ENCODE measurements at places on chromosomes 7 and 10.
A peak's percentile ranks its signal among the peaks of the same experiment; 100 is the strongest.

GRCh38 chr7:97842772-97843345 is 29.3 kb downstream of the ASNS start:
- DNase-seq, result no peak

- no peak for DNase-seq
Observed at GRCh38 chr10:11168423-11169090, 150.9 kb downstream of the CELF2 start.

DNA sequence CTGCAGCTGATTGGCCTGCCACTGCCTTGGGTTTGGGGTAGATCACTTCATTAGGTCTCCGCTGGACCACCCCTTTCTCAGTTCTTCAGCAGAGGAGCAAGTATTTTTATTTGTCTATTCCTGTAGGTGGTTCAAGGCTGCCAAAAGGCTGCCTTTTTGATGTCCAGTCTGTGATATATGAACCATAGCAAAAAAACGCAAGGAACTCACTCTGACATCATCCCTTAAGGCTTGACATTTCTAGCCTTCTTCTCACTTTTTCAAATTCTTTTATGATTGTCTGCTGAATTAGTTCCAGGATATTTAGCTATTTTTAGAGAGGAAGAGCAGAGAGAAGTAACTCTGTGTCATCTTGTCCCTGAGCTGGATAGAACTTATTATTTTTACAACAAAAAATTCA is 269.2 kb downstream of the BAMBI start:
- no peak for DNase-seq

DNA sequence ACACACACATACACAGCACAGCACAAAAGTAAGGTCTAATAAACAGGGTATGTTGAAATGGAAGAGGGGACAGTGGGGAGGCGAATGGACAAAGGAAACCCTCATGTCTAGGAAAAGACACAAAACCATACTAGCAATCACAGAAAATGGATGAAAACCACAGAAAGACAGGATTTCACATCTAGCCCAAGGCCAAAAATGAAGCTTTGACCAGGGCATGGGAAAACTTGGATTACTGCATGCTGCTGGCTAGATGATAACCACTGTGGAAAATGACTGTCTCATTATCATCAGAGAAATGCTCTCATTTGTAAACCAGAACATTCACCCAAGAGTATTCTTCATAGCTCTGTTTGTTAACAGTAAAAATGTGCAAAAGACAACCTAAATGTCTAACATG is 88.2 kb downstream of the SFMBT2 start:
- no peak for DNase-seq

GRCh38 chr10:104429846-104430245 is 76.2 kb downstream of the CFAP58 start:
- no peak for DNase-seq

DNA sequence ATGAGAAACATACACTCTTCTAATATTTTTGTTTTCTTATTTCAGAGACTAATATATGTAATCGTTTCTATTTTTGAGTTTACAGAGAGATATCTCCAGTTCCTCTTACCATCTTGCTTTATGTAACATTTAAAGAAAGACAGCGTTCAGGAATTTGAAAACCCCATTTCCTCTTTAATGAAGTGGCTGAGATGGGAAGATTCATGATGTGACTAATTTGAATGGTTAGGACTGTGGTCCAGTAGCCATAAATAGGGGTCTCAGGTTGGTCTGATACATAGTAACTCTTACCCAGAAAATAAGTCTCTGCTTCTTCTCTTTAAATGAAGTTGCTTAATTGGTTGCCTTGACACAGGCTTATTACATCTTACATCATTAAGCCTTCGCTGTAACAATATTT is 6.9 kb downstream of the KMT2E start:
- DNase-seq, result no peak

- DNase-seq, result peak; percentile 47
Observed at GRCh38 chr10:71753091-71753959, 20.0 kb downstream of the VSIR start.

DNA sequence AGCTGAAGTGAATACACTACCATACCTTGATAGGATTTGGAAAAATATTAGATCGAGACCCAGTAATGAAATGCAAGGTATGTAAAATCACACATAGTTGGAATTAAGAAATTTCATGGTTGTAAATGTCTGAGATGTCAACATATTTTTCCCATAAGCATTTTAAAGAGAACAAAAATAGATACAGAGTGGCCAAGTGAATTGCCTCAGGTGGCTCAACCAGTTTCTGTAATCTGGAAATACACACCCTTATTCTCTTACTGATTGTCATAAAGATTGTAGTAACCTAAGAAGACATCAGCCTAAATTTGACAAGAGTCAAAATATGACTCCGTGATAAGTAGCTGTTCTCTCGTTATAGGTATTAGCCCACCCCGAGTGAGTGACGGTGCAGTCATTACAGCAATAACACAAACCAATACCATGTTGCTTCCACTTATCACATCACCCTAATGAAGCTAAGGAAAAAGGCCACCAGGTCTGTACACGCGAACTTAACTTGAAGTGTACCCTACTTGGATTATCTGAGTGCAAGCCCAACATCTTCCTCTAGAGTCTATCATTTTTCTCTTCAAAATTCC is 23.4 kb downstream of the PIK3AP1 start:
- DNase-seq, result no peak

GRCh38 chr7:71793251-71793650 is 618.9 kb downstream of the CALN1 start:
- no peak for DNase-seq

- DNase-seq, result no peak
Observed at GRCh38 chr7:78185149-78185745, 386.7 kb downstream of the PHTF2 start.

GRCh38 chr10:117366741-117367140 is 8.5 kb downstream of the PDZD8 start:
- no peak for DNase-seq

DNA sequence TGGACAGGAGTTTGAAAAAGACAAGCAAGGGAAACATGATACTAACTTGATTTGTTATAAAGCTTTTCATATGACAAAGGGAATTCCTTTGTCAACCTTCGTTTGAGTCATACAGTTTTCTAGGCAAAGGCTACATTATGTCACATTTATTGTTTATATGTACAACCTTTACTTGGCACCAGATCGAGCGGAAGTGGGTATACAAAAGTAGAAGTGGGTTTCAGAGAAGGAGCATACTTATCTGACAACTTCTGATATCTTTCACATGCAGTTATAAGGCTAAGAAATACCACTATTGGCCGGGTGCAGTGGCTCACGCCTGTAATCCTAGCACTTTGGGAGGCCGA is 11.0 kb downstream of the STMP1 start:
- no peak for DNase-seq

DNA sequence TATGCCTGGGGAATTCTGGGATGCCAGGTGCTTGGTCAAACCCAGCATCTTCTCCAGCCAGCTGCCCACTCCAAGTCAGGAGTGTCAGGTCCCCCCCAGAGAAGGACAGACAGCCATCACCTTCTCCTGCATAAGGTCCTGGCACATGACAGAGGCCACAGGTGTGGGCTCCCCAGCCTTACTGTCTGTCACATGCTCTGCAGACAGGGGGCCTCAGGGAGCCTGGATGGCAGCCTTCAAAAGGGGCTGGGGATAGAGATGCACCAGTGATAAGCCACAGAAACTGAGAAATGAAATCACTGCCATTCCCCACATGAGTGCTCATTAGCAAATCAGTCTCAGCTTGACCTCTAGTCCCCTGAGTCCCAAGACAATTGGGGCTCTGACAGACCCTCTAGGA is 72.9 kb downstream of the PLXNA4 start:
- no peak for DNase-seq

- DNase-seq, result no peak
Observed at GRCh38 chr7:17301471-17302456, 3.3 kb downstream of the AHR start.

DNA sequence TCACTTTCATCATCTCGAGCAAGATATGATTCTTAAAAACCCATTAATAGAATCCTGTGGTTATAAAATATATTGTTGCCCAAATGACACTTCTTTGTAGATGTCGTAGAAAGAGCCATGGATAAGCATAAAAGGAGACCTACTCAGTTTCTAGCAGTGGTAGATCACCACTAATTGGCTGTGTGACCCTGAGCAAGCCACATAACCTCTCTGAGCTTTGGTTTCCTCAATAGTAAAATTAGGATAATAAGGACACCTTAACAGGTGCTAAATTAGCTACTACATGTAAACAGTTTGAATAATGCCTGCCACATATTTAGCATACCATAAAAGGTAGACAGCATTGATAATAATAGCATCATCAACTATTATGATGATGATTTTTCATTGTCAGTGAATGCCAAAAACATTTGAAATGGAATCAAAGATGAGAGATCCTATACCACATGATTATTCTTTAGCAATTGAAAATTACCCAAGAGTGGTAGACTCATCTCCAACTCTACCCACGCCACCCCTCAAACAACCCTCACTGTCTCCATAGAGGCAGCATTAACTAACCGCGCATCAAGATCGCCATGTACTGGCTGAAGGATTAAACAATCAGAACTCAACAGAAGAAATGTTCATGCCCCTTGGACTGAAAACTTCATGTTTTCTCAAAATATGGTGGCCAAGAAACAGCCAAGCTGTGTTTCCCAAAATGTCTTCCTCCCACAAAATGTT is 45.8 kb downstream of the CHST15 start:
- DNase-seq, result no peak

GRCh38 chr10:66698069-66698468 is 227.8 kb upstream of the LRRTM3 start:
- DNase-seq, result no peak

DNA sequence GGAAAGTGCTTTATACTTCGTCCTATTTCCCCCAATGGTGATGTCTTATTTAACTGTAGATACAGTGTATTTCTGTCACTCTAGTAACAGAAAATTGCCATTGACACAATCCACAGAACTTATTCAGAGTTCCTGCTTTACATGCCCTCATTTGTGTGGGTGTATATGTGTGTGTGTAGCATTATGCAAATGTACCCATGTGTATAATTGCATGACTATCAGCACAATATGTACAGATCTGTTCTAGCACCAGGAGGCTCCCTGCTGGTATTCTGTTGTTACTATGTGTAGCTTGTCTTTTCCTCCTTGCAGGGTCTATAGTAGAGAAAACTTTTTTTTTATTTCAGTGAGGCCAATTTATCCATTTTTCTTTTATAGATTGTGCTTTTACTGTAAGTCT is 16.5 kb downstream of the CYP3A43 start:
- DNase-seq, result no peak

DNA sequence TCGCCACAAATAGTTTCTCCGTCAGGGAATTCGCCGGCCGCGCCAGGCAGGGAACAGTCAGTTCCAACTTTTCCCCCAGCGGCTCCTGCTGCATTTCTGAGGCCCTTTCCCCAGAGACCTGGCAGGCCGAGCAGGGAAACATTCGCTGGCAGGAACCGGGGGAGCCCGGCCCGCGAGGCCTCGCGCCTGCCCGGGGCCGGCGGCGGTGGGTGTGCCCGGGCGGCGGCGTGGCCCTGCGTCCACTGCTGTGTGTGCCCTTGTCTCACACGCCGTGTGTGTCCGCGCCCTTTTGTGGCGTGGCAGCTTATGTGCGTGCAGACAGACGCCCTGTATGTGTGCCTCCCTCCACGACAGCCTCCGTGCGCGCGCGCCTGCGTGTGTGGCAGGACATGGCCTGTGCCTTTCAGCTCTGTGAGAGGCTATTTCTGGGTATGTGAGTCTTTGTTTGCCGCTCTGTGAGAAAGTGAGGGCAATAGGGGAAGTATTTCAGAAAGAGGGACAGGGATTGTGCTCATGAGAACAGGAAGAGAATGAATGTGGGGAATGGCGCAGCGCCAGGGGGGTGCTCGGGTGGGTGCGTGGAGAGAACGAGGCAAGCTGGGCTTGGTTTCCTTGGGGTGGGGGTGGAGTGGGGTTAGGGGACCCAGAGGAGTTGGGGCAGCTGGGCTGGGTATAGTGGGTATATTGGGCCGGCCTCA is 689 bp upstream of the SMARCD3 start:
- peak; percentile 60 for DNase-seq

- DNase-seq, result no peak
Observed at GRCh38 chr7:55975988-55976633, 11.7 kb downstream of the NIPSNAP2 start.

DNA sequence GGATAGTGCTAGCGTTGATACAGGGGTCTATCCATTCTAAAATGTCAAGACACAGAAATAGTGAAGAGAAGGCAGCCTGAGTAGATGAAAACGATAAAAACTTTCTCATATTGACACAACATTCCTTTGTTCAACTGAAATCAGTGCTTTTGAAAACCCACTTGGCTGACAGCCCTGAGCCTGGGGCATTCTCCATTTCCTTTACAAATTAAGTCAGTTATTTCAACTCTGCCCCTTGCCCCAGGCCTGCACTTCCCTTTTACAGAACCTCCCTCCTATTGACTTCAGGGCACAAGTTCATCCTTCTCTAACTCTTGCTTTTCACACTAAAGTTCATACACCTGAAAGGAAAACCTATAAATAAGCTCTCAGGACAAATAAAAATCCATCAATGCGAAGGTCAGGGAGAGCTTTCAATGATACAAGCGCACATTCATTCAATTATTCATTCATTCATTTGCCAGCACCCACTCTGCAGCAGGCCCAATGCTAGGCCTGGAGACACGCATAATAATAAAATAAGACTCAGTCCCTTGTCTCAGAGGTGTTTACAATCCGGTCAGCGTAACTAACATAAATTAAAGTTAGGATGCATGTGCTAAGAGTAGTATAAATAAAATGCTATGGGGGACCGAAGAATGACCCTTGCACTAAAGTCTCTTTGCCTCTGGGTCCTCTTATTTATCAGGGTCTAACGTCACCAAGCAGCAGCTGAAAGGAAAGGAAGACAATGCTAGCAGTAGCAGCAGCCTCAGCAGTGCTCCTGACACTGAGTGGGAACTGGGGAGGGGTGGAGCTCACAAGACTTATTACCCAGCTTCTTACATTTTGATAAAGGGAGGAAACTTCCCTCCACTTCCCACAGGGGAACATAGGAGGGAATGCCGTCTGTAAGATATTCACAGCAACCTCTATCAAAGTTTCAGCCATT is 134.8 kb downstream of the PDE1C start:
- DNase-seq, result no peak

- DNase-seq, result no peak
Observed at GRCh38 chr10:3897156-3897555, 112.1 kb upstream of the KLF6 start.

GRCh38 chr10:46106410-46107255 is 60.6 kb upstream of the MSMB start:
- peak; percentile 52 for DNase-seq

GRCh38 chr10:57457972-57458512 is 809.7 kb downstream of the IPMK start:
- DNase-seq, result no peak

DNA sequence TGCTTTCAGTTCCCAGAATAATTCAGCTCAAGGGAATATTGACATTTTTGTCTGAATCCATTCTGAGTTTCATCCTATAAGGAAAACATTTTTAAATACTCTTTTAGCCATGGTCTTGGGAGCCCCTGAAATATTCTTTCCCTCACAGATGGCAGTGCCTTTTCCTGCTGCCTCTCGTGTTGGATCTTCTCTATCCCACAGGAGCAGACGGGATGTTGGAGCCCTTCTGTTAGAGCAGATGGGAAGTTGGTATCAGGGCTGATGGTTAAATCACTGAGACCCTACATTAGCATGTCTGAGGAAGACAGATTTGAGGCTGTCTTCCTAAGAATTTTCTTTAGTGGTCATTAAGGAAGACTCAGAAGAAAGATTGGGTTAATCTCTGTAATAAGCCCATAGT is 737.8 kb downstream of the LRMDA start:
- DNase-seq, result no peak

All from dorsolateral prefrontal cortex (tissue), 122 donors.